ENCODE measurements at places on chromosomes 5 and 9.

- DNase-seq: no peak
These were observed 77.0 kb upstream of the FER start for GRCh38 chr5:108670591-108671289.

DNA sequence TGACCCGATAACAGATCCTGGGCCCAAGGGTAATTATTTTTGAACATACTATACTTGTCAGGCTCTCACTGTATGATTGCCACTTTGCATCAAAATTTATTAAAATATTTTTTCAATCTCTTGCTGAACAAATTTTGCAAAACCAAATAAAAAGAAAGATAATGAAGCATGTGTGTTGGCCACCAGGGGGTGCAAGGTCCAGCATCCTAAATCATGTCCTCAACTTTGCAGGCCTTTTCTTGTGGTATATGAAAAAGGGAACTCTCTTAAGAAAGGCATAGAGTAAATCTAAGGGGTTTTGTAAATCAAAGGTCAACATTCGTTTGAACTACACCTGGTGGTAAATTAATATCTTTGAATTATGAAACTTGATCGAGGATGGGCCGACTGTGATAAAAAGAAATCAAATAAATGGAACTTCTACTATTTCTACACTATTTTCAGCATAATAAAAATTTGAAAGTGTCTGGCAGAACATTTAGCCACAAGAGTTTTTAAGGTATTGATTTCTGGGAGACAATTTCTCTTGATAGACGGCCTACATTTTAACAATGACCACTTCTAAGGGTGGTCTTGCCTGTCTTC is 676.5 kb downstream of the DMRTA1 start:
- no peak for DNase-seq

DNA sequence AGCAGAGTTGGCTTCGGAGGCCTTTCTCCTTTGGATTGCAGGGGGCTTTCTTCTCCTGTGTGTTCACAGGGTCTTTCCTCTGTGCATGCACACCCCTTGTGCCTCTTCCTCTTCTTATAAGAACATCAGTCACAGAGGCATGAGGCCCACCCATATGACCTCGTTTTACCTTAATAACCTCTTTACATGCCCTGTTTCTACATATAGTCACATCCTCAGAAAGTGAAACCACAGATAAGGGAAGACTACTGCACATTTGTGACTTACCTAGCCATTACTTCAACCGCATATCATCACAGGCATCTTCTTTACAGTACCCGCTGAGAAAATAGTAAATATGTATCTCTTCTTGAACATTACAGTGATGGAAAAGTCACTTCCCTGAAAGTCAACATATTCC is 204.9 kb upstream of the TARS1 start:
- no peak for DNase-seq

GRCh38 chr5:32339198-32339597 is 26.5 kb upstream of the MTMR12 start:
- no peak for DNase-seq

- peak; percentile 56 for DNase-seq
These were observed at the start of gene CDH18 for GRCh38 chr5:19987612-19988361. CDH18 (minus strand) TSS chr5:19988200; CDS start chr5:19838986, 149,214 bp downstream.

DNA sequence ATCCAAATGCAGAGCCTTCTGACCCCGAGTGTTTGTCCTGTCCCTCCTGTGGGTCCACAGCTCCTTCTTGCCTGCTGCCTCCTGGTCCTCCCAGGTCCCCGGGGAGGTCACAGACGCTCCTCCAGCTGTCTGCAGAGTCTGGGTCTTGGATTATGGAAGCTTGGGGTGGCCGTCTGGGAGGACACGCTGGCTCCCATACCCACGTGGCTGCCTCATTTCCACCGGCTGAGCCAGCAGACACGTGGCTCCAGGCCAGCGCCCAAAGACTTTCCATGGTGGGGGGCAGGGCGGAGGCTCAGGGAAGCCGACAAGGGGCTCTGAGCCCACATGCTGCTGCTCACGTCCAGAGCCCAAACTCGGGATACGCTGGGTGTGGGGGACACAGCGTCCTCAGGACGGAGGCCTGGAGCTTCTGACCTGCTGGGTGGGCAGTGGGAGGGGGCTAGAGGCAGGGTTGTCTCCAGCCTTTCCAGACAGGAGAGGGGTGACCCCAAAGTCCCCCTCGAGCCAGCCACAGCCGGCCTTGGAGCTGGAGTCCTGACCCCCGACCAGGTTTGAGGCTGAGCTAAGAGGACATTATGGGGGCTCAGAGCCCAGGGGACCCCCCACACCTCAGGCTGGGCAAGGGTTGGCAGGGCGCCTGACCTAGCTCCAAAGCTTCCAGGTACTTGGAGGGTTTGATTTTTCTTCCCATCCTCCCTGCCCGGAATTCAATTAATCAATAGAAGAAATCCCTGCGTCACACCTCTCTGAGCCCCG is 24.2 kb upstream of the RNU6ATAC start:
- peak; percentile 65 for DNase-seq

GRCh38 chr5:30112867-30113266 is 1080.6 kb upstream of the CDH6 start:
- DNase-seq: no peak

DNA sequence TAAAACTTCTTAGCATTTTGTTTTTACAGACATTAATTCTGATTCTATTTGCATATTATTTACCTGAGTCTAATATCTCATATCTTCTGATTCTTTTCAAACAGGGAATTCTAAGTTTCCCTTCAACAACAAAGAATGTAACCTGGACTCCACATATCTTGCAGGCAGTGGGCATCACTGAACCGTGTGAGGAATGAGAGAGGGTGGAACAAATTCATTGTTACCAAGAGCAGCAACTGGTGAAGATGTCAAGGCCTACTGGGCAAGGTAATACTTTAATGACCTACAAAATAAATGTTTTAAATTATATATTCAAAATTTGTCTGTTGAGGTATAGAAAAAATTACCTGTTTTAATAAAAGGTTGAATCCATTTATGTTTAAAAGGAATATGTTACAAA is 455.3 kb upstream of the TUSC1 start:
- DNase-seq: no peak

DNA sequence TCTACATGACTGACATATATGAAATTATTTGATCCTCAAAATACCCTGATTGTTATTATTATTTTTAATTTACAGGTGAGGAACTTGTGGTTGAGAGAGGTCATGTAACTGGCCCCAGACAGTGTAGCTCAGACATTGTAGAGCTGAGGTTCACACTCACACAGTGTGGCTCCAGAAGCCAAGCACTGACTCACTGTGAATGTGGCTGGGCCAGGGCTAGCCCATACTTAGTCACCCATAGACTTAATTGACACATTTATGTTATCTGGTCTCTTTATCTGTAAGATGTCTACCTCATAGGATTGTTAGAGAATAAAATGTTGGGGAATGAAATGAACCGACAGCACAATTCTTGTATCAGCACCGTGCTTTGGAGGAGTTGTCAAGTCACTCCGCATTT is 24.9 kb upstream of the CCDC112 start:
- no peak for DNase-seq

GRCh38 chr5:136780518-136780917 is 415.2 kb upstream of the TRPC7 start:
- no peak for DNase-seq

- no peak for DNase-seq
These were observed 83.1 kb downstream of the VCAN start for GRCh38 chr5:83554686-83555085.

DNA sequence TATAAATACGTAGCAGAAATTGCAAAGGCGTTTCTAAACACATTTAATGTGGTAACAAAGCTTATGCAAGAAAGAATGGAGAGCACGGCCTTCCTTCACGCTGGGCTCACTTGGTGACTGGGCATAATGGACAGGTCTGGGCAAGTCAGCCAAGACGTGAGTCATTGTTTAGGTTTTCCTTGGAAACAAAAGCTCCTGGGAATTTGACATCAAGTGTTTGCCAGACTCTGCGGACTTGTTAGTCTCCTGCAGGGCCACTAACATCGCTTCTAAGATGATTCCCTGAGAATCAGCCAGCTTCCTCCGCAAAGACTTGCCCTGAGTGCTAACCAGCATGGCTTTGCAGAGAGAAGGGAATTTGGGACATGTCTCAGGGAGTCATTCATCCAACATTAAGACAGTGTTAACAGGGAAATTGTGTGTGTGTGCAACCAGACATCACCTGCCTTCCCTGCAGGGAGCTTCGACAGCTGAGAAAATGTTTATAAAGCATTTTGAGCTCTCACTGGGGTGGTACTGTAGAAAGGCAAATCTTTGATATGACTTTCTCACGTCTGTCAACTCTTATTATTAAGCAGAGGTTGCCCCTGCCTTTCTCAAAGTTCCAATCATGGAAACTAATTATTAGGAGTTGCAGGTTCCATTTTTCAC is 182.5 kb downstream of the NTRK2 start:
- peak; percentile 72 for DNase-seq

- no peak for DNase-seq
These were observed 19.7 kb downstream of the OR2V2 start for GRCh38 chr5:181166812-181167733.

DNA sequence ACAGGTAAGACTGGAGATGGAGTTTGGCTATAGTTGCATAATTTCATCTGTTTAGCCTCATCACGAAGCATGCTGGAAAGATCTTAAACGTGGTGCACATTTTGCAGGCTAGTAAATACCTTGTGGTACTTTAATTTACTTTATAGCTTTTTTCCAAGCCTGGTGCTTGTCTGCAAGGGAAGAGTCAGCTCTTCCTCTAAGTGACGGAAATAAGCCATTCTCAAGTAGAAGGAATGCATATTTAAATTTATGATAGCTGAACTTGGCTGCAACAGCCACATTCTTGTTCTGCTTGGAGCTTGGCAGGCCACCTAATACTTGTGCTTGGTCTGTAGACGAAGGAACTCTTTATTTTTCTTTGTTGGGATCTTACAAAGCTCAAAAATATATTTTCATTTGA is 188.0 kb upstream of the PIK3R1 start:
- no peak for DNase-seq

DNA sequence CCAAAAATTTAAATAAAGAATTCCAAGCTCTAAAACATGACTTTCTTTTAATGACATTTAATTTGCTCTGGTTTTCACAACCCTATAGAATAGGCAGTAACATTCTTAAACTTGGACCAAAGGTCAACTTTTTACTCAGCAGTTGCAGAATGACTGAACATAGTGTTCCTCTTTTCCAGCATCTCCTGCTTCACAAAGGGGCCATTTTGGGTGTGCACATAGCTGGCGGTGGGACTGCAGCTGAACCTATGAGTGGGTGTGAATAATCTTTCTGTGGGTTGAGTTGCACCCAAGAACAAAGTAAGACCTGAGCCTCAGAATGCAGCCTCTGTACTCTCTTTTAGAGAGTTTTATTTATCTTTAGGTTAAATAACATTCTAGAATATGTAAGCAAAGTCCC is 96.9 kb upstream of the HAPLN1 start:
- DNase-seq: no peak

GRCh38 chr9:99489060-99489413 is 267.0 kb downstream of the SEC61B start:
- DNase-seq: no peak

DNA sequence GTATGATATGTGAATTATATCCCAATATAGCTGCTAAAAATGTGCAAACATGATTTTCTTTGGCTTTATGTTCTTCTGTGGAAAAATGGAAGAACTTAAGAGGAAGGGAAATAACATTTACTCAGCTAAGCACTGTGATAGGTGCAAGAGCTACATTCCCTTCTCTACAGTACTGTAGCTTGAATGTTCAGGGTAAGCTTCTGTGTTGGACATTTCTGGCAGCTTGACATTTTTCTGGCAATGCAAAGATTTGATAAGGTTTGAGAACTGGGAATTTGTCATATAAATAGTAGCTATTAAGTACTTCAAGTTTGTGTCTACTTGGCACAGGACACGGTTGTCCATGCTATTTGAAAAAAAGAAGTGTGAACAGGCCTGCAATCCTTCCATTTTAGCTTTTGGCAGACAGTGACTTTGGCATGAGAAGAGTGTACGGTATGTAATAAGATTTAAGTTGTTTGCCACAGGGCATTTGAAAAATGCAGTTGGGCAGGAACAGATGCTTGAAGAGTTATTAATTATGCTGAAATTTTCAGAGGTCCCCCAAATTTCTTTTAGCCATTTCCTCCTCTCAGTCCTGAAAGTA is 77.6 kb downstream of the KIF4B start:
- DNase-seq: no peak

- no peak for DNase-seq
These were observed 217.3 kb upstream of the RASEF start for GRCh38 chr9:83280268-83280667.

DNA sequence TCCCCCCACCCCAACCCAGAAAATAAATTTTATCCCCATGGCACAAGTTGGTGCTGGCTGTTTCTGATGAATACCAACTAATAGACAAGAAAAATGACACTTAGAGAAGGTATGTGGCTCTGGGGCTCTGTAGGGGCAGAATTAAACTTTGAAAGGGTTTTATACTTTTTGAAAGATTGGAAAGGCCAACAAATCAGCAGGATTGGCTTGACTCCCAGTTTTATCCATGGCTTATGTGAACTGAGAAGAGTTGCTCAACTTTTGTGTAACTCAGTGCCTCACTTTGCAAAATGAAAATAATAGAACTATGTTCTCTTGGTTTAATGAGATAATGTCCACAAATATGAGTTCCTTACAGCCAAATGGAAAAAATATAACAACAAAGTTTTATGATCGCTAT is 288.9 kb upstream of the KIF2A start:
- DNase-seq: no peak

DNA sequence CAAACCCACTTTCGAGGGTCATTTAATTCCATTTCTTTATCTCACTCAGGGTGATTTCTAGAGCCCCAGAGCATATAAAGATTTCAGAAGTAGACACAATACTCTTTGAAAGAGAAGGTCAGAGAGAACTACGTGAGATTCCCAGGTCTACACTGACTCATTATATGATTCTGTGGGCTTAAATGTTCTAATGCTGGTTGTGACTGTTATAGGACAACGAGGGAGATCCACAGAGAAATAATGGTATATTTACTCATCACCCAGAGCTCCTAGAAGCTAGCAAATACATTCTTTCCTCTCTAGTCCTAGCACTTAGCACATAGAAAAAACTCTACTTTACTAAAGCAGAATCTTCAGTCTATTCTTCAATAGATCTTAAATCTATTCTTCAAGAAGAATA is 39.4 kb upstream of the GRAMD2B start:
- DNase-seq: no peak

DNA sequence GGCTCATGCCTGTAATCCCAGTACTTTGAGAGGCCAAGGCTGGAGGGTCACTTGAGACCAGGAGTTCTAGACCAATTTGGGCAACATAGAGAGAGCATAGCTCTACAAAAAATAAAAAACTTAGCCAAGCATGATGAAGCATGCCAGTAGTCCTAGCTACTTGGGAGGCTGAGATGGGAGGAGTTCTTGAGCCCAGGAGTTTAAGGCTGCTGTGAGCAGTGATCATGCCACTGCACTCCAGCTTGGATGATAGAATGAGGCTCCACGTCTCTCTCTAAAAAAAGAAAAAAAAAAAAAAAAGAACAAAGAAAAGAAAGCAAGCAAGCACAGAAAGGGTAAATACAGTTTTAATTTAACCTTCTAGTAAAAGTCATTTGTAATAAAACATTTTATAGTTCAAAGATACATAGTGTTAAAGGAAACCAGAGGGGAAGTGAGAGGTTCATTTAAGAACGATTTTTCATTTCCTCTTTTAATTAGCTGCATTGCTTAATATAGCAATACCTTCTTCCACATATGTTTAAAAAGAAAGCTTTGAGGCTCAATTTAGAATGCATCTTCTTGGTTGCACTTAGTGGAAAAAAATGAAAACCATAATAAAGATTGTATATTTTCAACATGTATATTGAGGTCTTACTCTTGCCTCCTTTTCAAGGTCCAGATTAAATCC is 14.9 kb downstream of the GAPT start:
- DNase-seq: no peak
